ENCODE measurements at places on chromosomes 6 and 20. TPM values are rescaled to one million over a fixed set of nuclear protein-coding genes. Genes with fewer than 3 reads are reported as not detected.

The CRIP3 gene
- total RNA-seq: not detected

The CPXM1 gene
- 6.4 TPM for total RNA-seq

The FAM83B gene
- total RNA-seq: not detected

The ANKRD66 gene
- not detected for total RNA-seq

The KCNK16 gene
- not detected for total RNA-seq

Measured in myometrial cell (primary cell).